Femur (tissue), 1 donor: ENCODE measurements at places on chromosomes 6 and 20.

- DNase-seq = no peak
These were observed 45.8 kb upstream of the NNAT start for GRCh38 chr20:37475252-37475651.

GRCh38 chr6:143867236-143867635 lies 3.0 kb downstream of the ZC2HC1B start:
- no peak for DNase-seq

DNA sequence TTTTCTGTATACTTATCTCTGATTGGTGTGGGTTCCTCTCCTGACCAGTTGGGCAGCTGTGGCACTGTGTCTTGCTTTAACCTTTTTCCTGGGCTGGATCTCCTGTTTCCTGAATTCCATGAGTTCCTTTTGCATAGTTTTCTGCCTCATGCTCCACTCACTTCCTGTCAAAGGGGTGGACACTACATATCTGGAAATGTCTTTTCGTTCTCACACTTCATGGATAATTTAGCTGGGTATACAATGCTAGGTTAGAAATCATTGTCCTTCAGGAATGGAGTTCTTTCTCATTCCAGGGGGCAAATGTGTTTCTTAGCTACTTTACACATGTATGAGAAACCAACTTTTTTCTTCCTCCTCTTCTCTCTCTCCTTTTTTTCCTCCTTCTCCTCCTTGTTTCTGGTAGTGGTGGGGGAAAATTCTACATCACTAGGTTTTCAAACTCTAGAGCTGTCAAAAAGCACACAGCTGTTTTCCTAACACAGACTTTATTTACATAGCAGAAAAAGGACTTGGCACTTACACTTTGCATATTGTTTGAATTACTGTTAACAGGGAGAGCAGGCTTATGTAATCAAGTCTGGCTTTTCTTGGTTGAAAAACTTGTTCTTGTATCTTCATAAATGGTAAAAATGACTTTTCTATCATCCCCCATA lies 9.0 kb upstream of the DDX27 start:
- DNase-seq = no peak

DNA sequence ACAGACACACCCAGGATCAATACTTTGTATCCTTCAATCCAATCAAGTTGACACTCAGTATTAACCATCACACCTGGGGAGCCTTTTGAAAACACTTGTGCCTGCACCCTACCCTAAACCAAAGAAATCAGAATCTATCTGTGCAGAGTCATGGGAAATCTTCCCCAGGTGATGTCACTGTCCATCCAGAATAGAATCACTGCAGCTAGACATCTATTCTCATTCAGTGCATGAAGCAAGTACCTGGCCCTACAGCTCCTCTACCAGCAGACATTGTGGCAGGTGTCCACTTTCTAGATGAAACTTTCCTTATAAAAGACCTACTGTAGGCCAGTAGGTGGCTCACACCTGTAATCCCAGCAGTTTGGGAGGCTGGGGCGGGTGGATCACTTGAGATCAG lies 262.4 kb upstream of the MARCKS start:
- no peak for DNase-seq

- DNase-seq = peak; percentile 82
These were observed 113.2 kb downstream of the CEBPB start for GRCh38 chr20:50303573-50304500.

GRCh38 chr6:118101220-118101619 lies 194.2 kb downstream of the SLC35F1 start:
- no peak for DNase-seq

DNA sequence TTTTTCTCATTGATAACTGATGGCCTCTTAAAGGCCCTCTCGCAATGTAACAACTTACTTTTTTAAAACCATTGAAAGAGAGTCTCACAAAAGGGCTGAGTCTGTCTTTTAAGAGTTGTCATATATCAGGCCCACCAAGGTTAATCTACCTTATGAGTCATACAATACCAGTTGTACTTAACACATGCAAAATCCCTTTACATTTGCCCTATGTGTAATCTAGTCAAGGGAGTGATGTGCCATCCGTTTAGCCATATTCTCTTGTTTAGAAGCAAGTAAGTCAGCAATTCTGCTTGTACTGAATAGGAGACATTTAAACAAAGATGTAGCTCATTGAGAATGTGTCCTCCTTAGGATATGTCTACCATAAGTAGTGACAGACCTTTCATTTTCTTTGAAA lies 143.7 kb downstream of the TENT5A start:
- DNase-seq = no peak

GRCh38 chr6:7085911-7086310 lies 21.9 kb upstream of the RREB1 start:
- DNase-seq = peak; percentile 25

GRCh38 chr6:168035661-168036545 lies 38.4 kb downstream of the KIF25 start:
- DNase-seq = no peak

- DNase-seq = no peak
These were observed 143.7 kb upstream of the GGTLC1 start for GRCh38 chr20:24132246-24132645.

DNA sequence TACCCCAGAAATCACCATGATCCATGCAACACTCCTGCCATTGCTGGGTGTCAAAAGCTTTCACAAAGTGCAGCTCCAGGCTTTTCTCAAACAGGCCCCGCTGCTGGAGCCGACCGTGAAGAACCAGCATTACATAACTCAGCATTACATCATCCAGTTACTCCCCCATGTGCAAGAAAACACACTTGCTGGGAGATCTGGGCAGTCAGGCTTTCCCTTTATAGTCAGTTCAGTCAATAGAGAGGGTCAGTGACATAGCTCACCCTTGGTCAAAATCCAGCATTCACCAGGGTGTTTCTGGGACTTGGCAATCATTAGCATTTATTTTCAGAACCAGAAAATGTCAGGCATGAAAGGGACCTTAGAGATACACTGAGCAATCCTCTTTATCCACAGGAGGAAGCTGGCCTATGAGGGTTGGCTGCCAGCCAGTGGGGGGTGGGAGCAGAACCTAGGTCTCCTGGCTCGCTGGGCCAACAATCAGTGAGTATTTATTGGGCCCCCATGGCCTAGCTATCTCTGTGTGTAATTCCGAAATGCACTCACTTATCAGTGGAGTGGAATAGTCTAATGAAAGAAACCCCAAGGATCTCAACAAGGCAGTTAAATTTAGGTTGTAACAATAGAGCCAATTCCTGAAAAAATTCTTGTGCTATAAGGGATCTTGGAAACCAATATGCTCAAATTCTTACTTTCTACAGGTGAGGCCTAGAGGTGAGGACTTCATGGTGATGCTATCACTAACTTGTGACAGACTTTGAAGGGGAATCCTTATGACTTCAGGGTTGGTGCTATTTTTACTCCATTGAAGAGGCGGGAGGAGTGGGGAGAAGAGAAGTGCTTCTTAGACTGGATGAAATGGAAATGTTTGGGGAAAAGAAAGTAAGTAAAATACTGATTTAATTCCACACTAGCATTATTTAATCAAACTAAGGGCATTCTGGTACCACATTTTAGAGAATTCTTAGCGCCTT lies 54.6 kb downstream of the LYRM4 start:
- peak; percentile 80 for DNase-seq

GRCh38 chr6:159978291-159979135 lies 9.6 kb downstream of the IGF2R start:
- DNase-seq = no peak

DNA sequence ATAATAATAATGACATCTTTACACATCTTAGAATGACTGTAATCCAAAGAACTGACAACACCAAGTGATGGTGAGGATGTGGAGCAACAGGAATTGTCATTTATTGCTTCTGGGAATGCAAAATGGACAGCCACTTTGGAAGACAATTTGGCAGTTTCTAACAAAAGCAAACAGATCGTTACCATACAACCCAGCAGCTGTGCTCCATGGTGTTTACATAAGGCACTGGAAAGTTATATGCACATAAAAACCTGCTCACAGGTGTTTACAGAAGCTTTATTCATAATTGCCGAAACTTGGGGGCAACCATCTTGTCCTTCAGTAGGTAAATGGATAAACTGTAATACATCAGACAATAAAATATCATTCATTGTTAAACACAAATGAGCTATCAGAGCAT lies 18.3 kb upstream of the ASF1A start:
- DNase-seq = no peak

DNA sequence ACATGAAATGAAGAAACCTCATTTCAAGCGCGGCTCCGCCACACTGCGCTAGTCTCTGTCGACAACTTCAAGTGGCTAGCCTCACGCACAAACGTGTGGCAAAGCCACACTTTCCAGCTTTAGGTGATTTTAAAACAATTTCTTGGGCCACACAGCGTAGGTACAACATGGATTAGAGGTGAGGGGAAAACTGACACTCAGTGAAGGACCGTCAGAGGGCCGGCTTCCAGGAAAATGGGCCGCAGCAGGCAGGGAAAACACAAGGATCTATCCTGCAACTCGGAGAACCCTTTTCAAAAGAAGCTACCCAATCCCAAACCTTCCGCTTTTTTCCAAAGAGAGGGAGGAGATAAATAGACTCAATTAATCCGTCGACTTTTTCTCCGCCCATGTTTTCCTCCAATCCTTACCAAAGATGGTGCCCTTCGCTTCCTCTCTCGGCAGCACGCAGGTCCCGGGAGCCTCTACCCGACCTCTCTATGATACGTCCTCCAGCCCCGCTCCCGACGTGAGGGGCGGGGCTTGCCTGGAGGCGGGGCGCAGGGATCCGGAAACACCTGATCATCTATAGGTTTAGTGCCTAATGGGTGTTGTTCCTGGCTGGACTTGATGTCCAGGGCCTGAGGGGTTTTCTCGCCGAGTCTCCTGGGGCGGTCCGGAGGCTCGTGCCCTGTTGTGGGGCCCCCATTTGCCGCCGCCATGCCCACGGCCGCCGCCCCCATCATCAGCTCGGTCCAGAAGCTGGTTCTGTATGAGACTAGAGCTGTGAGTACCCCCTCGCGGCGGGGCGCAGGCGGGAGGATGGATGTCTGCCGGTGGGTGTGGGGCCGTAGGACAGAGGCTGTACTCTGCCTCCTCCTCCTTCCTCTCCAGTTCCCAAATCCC lies at the start of the genes AK9 and FIG4:
TSS of gene AK9 (minus strand) at position 466 of the 885 bp plus-strand sequence. CDS start 15,457 bp downstream, outside the sequence.
TSS of gene FIG4 (plus strand) at position 560 of the 885 bp plus-strand sequence. CDS start at position 700, 140 bp downstream.
- peak; percentile 95 for DNase-seq
